Femur (tissue), 1 donor: ENCODE measurements at places on chromosomes 13 and 19.

- DNase-seq: no peak
Observed at GRCh38 chr13:27510082-27510481, 59.7 kb upstream of the MTIF3 start.

- DNase-seq: no peak
Observed at GRCh38 chr13:110135977-110136597, 170.9 kb downstream of the COL4A1 start.

DNA sequence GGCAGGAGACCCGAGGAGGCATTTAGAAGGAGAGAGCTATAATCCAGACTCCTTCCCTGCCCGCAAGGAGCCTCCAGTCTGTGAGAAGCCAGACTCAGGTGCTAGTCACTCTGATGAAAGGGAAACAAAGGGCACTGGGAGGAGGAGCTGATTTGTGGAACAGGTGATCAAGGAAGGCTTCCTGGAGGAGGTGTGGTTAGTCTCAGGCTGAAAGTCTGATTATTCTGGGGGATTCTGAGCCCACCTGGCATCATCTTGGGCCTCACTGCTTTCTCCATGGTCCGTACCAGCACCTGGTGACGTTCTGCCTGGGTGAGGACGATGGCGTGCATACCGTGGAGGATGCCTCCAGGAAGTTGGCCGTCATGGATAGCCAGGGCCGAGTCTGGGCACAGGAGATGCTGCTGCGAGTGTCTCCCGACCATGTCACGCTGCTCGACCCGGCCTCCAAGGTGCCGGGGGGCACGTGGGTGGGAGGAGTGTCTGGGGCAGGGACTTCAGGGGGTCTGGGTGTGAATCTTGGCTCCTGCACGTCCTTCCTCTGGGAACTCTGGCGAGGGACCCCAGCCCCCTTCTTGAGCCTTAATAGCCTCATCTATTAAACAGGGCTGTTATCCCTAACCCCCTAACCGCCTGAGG is 3.9 kb downstream of the EPS8L1 start:
- no peak for DNase-seq

DNA sequence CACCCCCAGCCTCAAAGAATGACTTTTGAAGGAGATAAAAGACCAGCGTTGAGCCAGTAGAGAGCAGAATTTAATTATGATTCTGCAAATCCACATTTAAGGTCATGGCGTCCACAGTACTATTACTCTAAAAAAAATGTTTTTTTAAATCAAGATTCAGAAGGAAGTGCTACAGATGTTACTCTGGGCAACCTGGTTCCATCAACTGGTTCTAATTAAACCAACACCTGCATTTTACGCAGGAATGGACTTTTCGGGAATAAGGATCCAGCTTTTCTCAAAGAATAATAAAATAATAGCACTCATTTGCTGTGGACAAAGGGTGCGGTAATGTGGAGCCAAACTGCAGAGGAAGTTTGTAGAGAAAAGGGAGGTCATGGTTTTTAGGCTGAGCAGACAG is 62.9 kb upstream of the IPO5 start:
- DNase-seq: no peak

DNA sequence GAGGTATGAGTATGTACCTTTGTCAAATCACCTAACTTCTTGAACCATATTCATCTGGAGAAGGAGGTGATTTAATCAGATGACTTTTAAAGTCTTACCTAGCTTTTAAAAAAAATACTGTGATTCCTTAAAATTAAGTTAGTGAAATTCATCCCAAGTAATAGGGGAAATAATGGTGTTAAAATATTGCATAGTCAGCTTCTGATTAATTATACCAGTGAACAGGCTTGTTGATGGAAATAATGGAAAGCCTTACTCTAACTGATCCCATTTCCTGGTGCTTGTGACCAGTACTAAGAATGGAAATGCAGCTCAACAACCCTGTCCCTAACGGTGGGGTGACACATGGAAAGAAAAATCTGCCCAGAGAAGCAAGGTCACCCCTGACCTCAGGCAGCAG is 130.7 kb downstream of the CDK8 start:
- no peak for DNase-seq

GRCh38 chr13:37944869-37945442 is 75.4 kb upstream of the TRPC4 start:
- DNase-seq: no peak

DNA sequence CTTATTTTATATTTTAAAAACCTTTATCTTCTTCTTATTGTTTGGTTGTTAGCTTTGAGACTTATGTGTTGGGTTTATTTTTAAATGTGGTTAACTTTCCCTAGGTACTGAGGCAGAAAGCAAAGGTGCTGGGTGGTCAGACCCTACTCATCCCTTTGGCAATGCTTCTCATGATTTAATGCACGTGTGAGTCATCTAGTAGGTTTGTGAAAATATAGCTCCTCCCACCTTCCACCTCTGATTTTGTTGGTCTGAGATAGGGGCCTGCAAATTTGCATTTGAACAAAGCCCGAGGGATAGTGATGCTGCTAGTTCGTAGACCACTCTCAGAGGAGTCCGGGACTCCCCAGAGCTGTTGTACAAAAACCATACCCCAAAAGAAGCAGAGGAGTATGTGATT is 771.3 kb upstream of the ARGLU1 start:
- DNase-seq: no peak

DNA sequence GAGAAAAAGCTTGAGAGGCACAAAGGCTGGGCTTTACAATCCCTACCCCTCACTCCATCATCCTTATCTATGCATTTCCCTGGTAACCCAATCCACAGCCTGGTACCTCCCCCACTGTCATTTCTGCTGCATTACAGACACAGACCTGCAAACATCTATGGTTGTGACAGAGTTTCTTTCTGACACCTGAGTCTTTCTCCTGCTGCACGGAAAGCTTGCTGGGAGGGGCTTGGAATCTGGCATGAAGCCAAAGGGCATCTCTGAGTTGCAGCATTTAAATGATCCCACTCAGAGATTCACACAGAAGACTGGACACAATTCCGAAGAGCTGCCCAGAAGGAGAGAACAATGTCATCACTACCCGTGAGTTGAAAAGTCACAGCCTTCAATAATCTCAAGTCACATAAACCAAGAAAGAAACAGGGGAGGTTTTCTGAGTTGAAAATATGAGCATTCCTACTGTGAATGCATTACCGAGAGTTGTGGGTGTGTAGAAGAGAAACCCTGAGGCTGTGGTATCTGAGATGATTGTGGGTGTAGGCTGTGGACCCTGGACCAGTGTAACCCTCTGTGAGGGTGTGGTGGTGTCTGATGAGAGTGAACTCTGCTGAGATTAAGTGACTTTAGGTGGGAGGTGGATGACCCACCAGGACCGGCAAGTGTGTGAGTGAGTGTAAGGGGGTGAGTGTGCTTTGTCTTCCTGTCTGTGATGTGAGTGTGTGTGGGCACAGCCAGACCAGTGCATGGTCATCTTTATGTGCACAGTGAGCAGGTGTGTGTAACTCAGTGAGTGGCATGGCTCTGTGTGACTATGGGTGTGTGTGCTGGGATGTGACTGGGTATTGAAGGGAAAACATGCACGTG is at the start of gene LGALS14:
LGALS14 (plus strand) TSS at position 301 of the 864 bp plus-strand sequence; CDS start at position 349, 48 bp downstream.
- DNase-seq: no peak

- no peak for DNase-seq
Observed at GRCh38 chr19:8605514-8605913, 5.0 kb downstream of the ADAMTS10 start.

DNA sequence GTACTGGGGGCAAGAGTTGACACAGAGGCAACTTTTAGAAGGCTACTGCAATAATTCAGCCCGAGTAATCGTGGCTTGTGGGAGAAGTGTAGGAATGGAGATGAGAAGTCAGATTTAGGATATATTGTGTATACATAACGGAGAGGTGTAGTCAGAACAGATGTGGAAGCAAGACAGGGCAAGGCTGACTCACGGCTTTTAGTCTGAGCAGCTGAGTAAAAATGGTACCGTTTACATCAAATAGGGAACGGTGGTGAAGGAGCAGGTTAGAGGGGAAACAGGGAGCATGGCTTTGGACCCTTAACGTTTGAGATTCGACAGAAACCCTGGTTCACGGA is 796 bp upstream of the LSM14A start:
- no peak for DNase-seq

GRCh38 chr13:23949736-23950135 is 52.4 kb upstream of the C1QTNF9B start:
- no peak for DNase-seq

- no peak for DNase-seq
Observed at GRCh38 chr19:50266896-50267295, 62.3 kb downstream of the KCNC3 start.

- no peak for DNase-seq
Observed at GRCh38 chr19:5563008-5563431, 4.7 kb downstream of the TINCR start.

GRCh38 chr19:51687791-51688670 is 5.1 kb upstream of the SPACA6 start:
- DNase-seq: peak; percentile 80

- DNase-seq: no peak
Observed at GRCh38 chr13:111152844-111153243, 37.7 kb downstream of the ARHGEF7 start.
